IMR-90 (cell line): ENCODE measurements at places on chromosomes 7 and 10. TPM values are rescaled to one million over a fixed set of nuclear protein-coding genes. Genes with fewer than 3 reads are reported as not detected.
A peak's percentile ranks its signal among the peaks of the same experiment; 100 is the strongest.

DNA sequence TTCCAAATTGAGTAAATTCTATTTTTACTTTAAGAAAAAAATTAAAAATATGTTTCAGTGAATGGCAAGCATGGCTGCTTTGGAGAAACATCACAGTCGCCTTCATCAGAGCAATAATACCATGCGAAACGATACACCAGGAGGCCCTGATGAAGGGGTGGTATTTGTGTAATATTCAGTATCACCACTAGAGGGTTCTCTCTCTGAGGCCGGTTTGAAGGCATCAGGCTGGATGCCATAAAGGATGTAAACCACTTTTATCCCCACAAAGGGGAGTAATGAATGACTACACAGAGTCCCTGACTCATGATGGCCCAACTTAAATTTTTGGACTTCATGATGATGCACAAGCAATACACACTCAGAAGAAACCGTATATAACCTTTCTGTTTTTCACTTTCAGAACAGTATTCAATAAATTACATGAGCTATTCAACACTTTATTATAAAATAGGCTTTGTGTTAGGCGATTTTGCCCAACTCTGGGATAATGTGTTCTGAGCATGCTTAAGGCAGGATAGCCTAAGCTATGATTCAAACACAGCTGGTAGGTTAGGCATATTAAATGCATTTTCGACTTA is 95.5 kb downstream of the PPP1R17 start:
- peaks cover 2% of the 10 kb centered on the region; the same call in 1 of the 2 replicates for H3K4me1 ChIP-seq
- no peak overlapping the region for H3K27ac ChIP-seq
- H3K36me3 ChIP-seq = no peaks in the 10 kb centered on the region
- DNase-seq = peak; percentile 77
- no peaks in the 10 kb centered on the region for H3K27me3 ChIP-seq
- no peak overlapping the region for H3K4me3 ChIP-seq

DNA sequence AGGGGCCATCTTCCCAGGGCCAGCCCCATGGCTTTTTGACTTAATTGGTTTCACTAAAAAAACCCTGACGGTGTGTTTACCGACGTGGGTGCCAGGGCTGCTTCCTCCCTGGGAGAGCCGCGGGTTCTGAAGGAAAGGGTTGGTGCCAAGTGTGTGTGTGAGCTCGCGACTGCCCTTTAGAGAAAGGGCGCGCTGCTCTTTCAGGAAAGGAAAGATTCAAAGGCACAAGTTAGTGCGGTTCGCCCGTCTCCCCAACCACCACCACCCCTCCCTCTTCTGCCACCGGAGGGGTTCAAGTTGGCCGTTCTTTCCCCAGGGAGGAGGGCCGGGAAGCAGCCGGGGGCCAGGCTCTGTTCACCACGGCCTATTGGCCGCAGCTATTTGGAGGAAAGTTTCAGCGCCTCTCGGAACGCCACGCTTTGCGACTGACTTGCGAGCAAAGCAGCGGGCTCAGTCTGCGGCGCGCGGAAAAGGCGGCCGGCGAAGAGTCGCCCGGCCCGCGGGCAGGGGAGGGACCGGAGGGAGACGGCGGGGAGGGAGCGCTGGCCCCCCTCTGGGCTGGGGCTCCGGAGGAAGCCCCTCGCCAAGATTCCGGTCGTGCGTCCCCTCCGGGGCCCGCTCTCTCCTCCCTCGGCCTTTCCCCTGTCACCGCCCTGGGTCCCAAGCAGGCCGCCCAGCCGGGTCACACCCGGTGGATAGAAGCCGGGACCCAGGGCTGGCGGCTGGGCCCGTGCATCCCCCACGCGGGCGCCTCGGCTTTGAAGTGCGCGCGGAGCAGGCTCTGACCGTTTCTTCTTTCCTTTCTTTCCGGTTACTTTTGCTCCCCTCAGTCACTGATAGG is 165.9 kb upstream of the PPP1R3A start:
- peaks cover 4% of the 10 kb centered on the region; the same call in 1 of the 2 replicates for H3K4me1 ChIP-seq
- H3K27me3 ChIP-seq = peaks cover 52% of the 10 kb centered on the region
- H3K27ac ChIP-seq = no peak overlapping the region
- peak overlapping the region; percentile 66 for H3K4me3 ChIP-seq

EBLN1 gene
- total RNA-seq = not detected in 2 replicates

GRCh38 chr7:116354546-116355423 is 144.4 kb downstream of the TES start:
- no peaks in the 10 kb centered on the region for H3K27me3 ChIP-seq
- peak; percentile 98 for DNase-seq
- H3K4me1 ChIP-seq = peaks cover 24% of the 10 kb centered on the region
- no peaks in the 10 kb centered on the region for H3K36me3 ChIP-seq

PBLD gene
- 5.0 and 5.7 TPM in 2 replicates for total RNA-seq

- no peaks in the 10 kb centered on the region for H3K27me3 ChIP-seq
- H3K36me3 ChIP-seq = no peaks in the 10 kb centered on the region; the same call in 1 of the 2 replicates
- H3K4me1 ChIP-seq = no peaks in the 10 kb centered on the region
- H3K27ac ChIP-seq = no peak overlapping the region
Measured at GRCh38 chr7:2004841-2005725, 227.7 kb downstream of the MAD1L1 start.

GRCh38 chr10:115321360-115321759 is 228.2 kb downstream of the ATRNL1 start:
- H3K4me3 ChIP-seq = no peak overlapping the region
- no peak for DNase-seq
- no peaks in the 10 kb centered on the region for H3K36me3 ChIP-seq
- H3K27ac ChIP-seq = no peak overlapping the region

GRCh38 chr7:64599359-64599758 is 36.5 kb upstream of the ZNF680 start:
- H3K4me3 ChIP-seq = no peak overlapping the region
- H3K36me3 ChIP-seq = no peaks in the 10 kb centered on the region
- H3K27ac ChIP-seq = no peak overlapping the region
- H3K27me3 ChIP-seq = no peaks in the 10 kb centered on the region
- DNase-seq = no peak

DNA sequence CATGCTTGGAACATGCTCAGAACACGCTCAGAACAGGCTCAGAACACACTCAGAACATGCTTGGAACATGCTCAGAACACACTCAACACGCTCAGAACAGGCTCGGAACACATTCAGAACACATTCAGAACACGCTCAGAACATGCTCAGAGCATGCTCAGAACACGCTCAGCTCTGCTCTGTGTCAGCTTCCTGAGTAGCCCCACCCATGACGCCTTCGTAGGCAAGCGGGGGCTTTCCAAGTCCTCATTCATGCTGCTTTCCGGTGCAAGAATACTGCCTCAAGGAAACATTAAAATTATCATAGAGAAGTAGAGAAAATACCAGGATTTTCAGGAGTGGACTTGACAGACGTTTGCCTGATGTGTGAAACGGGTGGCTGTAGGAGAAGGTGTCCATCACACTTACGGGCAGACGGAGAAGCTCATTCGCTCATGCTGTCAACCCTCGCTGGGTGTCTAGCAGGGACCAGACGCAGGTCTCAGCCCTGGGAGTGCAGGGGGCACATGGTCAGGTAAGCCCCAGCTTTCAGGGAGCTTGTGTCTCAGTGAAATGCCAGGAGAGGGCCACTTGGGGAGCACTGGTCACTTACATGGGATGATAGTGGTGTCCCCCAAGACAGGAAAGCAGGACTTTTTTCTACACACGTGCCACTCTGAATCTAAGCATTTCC is 24.7 kb downstream of the EN2 start:
- no peak overlapping the region for H3K27ac ChIP-seq
- H3K4me1 ChIP-seq = no peaks in the 10 kb centered on the region
- DNase-seq = no peak
- H3K4me3 ChIP-seq = no peak overlapping the region
- H3K36me3 ChIP-seq = no peaks in the 10 kb centered on the region

GRCh38 chr10:29389935-29390334 is 101.1 kb downstream of the LYZL1 start:
- H3K4me3 ChIP-seq = no peak overlapping the region
- no peaks in the 10 kb centered on the region for H3K36me3 ChIP-seq
- no peaks in the 10 kb centered on the region for H3K4me1 ChIP-seq
- peaks cover 36% of the 10 kb centered on the region for H3K27me3 ChIP-seq
- peak; percentile 6 for DNase-seq
